ENCODE measurements at places on chromosomes 1 and 21.

- no peak for DNase-seq
Measured at GRCh38 chr1:51750218-51750617, 128.3 kb downstream of the NRDC start.

- peak; percentile 49 for DNase-seq
Measured at GRCh38 chr1:212518188-212519054, 85.7 kb downstream of the NENF start.

DNA sequence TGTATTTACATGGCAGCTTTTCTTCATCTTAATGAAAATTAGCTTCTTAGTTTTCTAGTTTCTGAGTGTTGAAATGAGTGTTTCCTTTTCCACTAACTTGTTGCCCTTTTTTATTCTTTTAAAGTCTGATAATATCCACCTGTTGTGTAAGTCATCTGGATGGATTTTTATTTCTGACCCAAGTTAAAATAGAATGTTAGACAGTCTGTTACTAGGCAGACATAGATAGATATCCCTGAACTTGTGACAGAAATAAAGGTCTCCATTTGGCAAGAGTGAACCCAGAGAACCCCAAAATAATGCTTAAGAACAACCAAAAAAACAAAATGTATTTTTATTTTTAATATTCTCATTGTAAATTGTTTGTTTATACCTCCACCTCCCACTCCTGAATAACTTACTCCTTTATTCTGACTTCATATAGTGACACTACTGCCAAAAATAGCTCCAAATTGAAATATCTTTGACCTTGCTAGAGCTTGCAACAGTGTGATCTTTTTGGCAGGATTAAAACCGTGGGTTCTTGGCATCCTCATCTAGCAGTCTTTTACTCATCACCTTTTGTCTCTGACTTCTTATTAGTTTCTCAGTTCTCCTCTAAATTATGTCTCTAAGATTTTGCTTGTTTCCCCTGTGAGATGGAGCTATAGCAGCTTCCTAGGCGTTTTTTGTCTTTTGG is 26.9 kb upstream of the SH3D21 start:
- no peak for DNase-seq

DNA sequence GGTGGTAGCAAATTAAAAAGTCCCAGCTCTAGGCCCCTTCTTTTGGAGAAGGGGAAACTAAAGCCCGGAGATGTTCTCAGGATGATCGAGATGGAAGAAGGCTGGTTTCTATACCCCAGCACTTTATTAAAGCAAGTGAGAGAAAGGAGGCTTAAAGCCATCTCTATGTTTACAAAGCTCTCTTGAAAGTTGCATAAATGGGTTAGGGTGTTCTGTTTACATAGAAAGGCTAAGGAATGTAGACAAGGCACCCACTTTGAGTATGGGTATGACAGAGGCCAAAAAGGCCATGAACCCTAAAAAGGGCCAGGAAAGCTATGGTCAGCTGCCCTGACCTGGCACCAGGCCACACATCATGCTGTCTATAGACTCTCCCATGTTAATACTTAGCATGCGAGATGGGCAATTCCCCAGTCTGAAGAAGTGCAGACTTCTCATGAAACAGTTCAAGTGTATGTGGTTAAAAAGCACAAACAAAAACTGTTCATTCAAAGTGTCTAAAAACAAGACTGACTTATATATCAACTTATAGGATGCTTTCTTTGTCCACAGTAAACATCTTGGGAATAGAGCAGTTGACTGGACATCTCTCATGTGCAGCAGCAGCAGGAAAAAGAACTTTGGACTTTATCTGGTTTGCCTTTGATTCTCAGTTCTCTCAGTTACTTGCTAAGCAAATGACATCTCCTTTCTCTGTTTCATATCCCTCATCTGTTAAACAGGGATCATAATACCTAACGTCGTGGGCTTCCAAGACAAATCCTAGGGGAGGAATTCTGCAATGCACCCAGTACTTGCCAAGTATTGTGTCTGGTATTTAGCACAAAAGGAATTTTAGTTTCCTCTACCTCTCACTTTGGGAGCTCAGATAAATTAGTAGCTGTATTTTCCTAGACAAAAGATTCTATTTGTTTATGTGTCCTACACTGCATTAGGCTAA is 521.6 kb downstream of the PLPP3 start:
- DNase-seq, result no peak

- DNase-seq, result no peak
Measured at GRCh38 chr1:69455718-69456117, 112.0 kb upstream of the LRRC7 start.

GRCh38 chr1:40676501-40676900 is 11.0 kb upstream of the RIMS3 start:
- DNase-seq, result no peak

- no peak for DNase-seq
Measured at GRCh38 chr1:92399076-92399475, 87.6 kb downstream of the GFI1 start.

- DNase-seq, result no peak
Measured at GRCh38 chr1:206690516-206690915, 5.8 kb downstream of the MAPKAPK2 start.

- DNase-seq, result no peak
Measured at GRCh38 chr1:29349871-29350491, 113.7 kb downstream of the PTPRU start.

- DNase-seq, result peak; percentile 52
Measured at GRCh38 chr1:84960371-84960770, 36.5 kb downstream of the MCOLN2 start.

DNA sequence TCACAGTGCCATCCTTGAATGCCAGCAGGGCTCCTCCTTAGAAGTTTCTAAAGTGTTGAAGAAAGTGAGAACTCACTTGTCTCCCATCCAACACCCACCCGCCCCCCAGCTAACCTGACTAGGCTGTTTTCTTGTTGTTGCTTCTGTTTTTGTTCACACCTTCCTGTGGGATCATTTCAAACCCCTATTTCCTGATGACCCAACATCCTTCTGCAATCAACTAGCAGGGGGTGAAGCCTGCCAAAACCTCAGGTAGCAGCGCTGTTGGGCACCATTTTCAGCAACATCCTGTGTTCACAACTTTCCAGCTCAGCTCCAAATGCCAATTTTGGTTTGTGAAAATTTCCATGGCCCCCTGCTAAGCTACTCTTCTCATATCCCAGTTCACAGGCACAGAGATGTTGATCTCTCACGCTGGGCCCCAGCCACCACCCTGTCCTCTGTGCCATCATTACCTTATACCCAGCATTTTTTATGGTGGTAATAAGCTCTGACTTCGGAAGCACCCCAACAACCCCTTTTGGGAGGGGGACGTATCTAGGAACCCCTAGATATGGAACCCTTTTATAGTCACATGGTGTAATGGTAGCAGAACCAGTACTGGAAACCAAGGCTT is 41.4 kb downstream of the CDC7 start:
- DNase-seq, result no peak

DNA sequence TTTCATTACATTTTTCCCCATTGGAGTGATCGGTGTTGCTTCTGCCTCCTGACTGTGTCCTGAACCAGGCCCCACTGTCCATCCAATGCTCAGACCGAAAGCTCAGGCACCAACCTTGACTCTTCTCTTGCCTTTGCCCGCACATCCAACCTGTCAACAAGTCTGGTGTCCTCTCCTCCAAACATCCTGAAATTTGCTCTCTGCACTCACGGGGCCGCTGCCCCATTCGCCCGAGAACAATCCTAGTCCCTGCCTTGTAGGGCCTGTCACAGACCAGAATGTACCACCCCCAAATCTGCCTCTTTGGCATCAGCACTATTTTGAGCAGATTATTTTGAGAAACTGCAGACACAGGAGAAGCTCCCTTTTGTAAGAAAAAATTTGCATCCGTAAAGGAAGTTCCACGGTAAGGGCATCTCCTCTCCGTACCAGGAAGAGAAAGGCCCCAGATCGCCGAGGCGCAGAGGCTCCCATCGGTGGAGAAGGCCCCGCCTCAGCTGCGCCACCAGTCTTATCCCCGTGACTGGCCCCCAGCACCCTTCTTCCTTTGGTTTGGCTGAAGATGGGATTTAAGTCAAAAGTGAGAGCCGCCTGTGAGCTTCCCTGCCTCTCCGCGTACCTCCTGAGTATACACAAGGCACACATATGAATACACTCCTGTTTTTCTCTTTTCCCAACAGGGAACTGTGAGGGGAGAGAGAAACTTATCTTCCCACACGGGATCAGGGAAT is 7.1 kb downstream of the MORN1 start:
- DNase-seq, result no peak

DNA sequence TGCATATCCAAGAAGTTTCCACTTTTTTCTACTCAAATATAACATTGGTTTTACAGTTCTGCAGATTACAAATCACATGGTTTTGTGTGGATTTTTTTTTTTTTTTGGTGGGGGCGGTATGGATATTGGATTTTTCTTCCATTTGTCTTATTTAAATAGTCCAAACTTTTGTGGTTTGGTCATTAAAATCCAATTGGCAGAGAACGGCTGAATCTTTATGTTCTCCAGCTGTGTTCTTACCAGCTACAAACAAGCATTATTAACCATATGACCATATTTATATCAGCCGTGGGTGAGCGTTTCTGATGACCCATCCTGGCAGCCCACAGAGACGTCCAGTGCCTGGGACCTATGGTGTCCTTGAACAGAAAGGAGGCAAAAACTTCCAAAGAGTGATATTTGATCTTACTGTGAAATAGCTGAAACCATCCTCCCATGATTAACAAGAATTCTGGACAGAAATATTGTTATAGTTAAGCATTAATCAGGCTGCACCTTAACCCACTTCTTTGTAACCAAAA is 200.4 kb downstream of the LYPLAL1 start:
- no peak for DNase-seq

GRCh38 chr1:32361674-32362473 is 411 bp downstream of the FAM229A start:
- DNase-seq, result no peak

DNA sequence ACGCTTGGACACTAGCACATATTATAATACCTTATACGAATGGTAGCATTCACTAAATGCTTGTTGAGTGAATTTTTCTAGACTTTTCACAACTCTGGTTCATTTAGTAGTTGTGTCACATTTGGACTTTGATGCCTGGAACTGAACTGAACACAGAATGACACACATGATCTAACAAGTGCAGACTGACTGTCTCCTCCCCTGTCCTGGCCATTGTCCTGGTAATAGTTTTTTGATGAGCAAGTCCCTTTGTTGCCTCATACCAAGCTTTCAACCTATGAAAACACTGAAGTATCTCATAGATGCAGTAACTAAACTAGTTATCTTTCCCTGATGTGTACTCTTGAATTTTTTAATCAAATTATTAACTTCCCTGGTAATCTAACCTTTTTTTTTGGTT is 66.4 kb downstream of the LRRC8D start:
- no peak for DNase-seq

DNA sequence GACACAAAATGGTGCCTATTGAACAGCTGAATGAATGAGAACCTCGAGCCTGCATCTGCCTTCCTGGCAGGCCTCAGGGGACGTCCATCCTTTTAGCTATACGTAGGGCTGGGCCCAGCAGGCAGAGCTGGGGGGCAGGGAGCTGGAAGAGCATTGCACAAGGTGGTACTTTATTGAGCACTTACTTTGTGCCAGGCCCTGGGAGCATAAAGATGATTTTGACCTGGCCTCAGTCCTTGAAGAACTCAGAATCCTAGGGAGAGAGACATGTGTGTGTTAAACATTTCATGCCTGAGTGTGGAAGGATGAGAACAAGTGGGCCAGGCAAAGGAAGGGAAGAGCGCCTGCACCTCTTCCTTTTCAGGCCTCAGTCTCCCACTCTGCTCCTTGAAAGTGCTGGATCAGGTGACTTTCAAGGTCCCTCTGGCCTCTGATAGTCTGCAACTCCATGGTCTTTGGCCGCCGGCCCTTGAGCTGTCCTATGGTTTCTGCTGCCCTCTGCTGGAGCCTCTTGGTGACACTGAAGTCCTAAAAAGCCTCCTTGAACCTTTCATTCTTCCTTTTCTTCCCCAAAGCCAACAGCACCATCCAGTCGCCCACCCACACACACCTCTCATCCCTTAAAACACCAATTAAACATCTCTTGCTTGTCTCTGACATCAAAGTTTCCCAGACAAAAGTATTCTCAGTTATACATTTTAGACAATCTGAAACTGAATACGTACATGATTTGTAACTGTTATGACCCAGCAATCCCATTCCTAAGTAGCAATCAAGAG is 3.5 kb upstream of the PEAR1 start:
- DNase-seq, result peak; percentile 29

- no peak for DNase-seq
Measured at GRCh38 chr1:198605406-198605805, 33.4 kb upstream of the PTPRC start.

DNA sequence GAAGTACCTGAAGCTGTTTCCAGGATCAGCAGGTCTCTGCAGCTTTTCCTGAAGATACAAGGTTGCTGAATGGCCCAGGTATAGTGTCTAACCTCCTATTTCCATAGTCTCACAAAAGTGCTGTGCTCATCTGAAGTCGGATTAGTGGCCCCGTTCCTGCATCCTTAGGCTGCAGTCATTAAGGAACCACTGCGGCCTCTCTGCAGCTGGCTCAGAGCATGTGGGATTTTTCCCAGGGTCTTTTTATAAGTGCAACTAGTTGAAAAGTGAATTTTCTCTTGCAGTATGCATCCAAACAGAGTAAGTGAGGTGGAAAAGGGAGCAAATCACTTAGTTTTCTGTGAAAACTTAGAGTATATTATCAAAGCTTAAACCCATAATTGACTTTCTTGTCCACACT is 565.3 kb upstream of the NEGR1 start:
- no peak for DNase-seq

DNA sequence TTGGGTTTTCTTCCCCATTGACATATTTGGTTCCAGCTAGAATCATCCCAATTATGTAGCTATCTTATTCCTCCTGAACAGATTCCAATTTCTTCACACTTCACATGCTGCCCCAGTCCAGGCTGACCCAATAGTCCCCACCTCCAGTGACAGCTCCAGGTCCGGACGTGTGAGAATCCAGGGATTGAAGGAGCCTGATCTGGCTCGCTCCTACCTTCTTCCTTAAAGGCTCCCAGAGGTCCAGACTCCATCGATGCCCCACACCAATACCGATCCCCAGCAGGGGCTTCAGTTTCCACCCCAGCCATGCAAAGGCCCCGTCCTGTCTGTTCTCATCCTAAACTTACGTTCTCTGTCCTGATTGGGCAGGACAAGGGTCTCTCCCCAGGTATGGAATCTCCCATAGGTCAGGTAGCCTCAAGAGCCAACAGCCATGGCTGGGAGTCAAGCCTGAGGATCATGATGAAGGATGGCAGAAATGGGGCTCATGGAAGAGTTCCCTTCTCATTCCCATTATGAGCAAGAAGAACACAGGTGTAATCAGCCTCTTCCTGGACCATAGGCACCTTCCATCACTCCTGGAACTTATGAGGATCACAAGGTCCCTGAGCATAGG is 20.4 kb upstream of the SLAMF9 start:
- DNase-seq, result no peak

DNA sequence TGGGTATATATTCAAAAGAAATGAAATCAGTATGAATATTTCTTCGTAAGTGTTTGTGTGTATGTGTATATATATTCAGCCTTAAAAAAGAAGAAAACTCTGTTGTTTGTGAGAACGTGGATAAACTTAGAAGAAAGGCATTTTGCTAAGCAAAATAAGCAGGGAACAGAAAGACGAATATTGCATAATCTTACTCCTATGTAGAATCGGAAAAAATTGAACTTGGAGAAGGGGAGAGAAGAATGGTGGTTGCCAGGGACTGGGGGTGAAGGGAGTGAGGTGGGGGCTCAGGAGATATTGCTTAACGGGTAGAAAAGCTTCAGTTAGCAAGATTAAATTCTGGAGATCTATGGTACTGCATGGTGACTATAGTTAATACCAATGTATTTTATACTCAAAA is 40.3 kb upstream of the NEK7 start:
- no peak for DNase-seq

- DNase-seq, result no peak
Measured at GRCh38 chr1:37557402-37557801, 662 bp downstream of the DNALI1 start.

Data from AG09309 (cell line).